Naive B cell (primary cell): ENCODE measurements at places on chromosomes 3 and 15.
A peak's percentile ranks its signal among the peaks of the same experiment; 100 is the strongest.

- no peak for DNase-seq
These were observed 33.9 kb downstream of the RPN1 start for GRCh38 chr3:128616516-128617269.

DNA sequence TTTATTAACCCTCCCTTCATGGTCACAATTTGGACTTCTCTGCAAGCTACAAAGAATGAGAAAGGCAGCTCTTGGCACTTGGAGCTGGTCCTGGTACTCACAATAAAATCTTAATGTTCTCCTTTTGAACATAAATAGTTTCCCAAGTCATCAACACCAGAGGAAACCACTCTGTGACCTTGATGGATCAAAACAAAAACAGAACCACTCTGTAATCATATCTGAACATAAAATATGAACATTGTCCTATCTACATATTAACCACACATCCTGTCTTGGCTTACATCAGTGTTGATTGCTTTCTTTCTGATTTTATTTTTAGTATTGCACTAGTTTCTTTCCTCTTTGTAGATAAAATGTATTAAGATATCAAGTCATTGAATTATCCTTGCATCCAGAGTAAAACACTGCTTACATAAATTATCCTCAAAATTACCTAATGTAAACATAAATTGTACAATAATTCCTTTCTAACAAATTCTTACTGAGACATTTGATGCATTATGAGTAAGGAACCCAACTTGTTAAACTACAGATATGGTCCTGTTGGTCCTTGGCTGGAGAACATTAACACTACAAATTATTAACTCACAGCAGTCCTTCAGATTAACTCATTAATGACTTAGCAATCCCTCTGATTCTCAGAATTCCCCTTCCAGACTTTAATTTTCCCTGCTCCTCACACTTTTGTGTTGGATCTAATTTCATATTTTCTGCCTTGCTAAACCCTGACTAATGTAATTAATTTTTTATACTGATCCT lies 860.5 kb downstream of the DIPK2A start:
- DNase-seq = no peak

GRCh38 chr3:145170121-145170520 lies 990.9 kb downstream of the PLOD2 start:
- DNase-seq = no peak

GRCh38 chr3:185724761-185725160 lies 100.1 kb downstream of the IGF2BP2 start:
- no peak for DNase-seq

- no peak for DNase-seq
These were observed 169.6 kb downstream of the CFAP20DC start for GRCh38 chr3:58880182-58880581.

DNA sequence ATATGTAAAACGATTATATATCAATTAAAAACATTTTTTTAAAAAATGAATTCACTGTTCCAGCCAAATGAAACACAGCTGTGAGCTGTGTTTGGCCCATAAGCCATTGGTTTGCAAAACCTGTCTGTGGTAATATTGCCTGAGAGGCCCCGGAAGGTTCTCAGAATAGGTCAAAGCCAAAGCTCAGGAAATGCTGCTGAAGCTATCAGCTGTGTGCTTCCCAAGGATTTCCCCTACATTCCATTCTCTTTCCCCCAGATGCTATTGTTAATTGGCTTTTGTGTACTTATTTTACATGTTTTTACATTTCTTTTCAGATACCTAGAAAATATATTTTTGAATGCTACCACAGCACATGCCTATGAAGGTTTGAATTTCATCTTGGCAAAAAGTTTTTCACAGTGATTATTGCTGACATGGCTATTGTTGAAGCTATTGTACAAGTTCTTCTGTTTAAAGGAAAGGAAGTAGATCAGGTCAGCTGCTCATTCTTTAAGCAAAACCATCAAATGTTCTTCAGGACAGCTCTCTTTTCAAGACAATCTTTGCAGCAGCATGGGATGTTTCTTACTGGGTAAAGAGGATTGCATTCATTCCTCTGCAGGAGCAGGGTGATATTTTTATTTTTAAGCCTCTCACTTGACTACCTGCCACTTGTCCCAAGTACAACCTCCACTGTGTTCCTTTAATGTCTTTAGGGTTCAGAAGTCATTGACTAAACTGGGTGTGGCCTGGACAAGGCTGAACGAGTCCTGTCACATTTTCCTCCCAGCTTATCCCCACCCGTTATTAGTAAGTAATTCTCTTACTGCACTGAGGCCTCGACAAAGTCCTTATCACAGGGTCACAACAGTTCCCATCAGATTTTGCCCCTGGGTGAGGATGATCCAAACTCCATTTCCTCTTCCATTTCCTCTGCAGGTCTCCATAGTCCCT lies 26.3 kb upstream of the BNC1 start:
- no peak for DNase-seq

- DNase-seq = no peak
These were observed 35.1 kb upstream of the IL12A start for GRCh38 chr3:159953325-159954085.

GRCh38 chr15:31247404-31247803 lies 79.2 kb upstream of the KLF13 start:
- no peak for DNase-seq

- DNase-seq = peak; percentile 47
These were observed 99.4 kb downstream of the IQSEC1 start for GRCh38 chr3:12973827-12974226.
